NCI-H1417 treated with DMSO at 0.1 percent for 48 hours (cell line): ENCODE measurements at places on chromosomes 16 and 17.

DNA sequence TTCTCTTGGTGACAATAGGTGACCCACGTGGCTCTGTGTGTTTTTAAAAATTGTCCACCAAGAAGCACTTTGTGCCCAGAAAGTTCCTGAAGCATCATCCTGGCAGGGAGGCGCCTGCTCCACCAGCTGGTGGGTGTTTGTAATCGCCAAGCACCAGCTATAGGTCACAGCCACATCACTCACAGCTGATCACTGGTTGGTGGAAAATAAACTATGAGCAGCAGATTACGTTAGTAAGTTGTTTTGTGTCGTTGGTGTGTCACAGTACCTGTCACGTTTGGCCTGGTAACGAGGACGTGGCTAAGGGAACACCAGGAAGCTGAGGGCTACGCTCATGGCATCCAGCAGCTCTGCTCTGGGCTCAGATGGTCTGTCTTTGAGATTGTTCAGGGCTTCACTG is 10.1 kb downstream of the MRM3 start:
- no peak for DNase-seq

- DNase-seq, result no peak
Measured at GRCh38 chr17:17343160-17343735, 40.1 kb downstream of the NT5M start.

DNA sequence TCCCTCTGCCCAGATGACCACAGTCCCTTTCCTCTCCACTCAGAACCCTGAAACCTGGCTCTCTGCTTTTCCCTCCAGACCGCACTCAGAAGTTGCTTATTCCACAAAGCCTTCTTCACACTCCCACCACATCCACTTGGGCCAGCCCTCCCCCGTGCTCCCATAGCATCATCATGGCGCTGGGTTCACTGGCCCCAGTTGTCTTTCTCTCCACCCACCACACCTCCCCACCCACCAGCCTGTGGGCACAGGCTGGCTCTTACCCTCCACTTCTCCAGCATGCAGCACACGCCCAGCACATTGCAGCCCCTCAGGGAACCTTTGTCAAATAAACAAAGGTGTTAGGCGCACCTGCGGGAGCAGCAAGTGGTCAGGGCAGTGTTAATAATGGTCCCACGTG is 130.0 kb downstream of the KATNIP start:
- no peak for DNase-seq

DNA sequence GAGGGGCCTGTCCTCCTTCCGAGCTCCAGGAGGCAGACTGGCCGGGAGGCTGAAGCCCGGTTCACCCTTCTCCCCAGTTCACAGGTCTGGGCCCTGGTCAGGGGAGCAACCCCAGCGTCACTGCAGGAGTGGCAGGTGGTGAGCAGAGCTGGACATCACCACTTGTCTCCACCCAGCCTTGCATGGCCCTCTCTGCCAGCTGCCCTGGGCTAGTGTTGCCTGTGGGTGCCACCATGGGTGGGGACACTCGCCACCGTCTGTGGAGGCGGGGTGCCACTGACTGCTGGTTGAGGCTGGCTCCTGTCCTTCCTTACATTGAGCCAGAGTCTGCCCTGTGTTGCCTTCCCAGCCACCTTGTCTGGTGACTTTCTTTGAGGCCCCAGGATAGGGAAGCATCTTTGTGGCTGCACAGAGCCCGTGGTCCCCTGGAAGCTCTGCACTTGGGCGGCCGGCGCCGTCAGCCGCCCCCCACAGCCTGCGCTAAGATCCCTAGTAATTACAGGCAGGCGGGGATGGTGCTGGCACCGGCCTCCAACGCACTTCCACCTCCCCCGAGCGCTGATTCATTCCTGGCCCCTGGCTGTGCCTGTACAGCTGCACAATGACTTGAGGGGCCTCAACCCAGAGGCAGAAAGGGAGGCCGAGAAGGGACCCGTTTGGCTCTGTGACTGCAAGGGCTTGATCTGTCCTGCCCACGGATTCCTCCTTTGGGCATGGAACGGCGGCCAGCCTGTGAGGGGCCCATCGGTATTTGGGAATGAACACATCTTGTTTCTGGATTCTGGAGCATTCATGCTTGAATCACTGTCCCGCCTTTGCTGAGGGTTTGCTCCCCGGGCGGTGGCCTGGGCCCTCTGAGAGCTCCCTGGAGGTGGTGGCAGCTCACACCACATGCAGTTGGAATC is 5.2 kb downstream of the BAIAP2 start:
- no peak for DNase-seq

GRCh38 chr17:27485125-27485524 is 28.9 kb downstream of the KSR1 start:
- DNase-seq, result no peak

DNA sequence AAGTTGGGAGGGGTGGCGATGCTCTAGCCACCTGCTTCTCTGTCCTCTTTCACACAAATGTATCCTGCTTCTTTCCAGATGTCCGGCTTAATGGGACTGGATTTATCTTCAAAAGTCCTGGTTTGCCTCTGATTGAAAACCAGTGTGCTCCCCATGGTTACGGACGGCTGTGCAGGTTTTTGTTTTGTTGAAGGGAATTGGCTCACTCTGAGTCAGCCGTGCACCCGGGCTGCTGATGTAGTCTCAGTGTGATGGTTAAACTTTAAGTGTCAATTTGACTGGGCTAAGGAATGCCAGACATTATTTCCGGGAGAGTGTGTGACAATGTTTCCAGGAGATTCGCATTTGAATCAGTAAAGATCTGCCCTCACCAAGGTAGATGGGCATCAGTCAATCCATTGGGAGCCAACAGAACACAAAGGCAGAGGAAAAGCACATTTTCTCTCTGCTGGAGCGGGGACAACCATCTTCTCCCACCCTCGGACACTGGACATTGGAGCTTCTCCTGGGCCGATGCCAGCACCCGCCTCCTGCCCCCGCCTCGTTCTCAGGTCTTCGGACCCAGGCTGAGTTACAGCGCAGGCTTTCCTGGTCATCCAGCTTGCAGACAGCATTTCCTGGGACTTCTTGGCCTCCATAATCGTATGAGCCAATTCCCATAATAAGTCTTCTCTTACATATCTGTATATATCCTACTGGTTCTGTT is 126.9 kb upstream of the TNRC6C start:
- no peak for DNase-seq

DNA sequence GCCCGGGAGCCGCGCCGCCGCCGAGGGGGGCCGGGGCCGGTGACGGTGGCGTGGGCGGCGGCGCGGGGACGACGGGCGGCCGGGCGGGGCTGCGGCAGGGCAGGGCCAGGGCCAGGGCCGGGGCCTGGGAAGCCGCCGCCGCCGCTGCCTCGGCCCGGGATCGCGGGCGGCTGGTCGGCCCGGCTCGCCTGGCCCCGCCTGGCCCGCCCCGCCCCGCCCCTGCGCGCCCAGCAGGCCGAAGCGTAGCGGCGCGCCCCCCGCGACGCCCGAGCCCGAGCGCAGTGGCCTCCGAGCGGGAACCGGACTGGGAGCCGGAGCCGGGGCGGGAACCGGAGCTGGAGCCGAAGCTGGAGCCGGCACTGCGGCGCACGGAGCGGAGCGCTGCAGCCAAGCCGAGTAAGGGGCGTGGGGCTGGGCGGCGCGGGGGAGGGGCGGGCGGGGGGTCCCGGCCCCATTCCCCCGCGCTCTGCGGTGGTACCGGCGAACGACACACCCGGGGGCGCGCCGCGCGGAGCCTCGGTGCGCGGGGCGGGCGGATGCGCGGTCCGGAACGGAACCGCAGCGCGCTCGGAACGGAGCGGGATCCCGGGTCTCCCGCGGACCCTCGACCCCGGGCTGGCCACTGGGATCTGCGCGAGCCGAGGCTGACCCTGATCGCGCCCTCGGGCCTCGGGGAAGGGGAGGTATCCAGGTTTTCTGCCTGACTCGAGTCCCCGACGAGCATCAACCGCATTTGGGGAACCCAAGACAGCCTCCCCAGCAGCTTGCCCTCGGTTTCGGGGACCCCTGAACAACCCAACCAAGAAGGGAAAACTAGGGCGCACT is at the start of gene BEAN1:
Gene BEAN1, plus strand, starts transcription at position 260 of the 825 bp plus-strand sequence. CDS start 10,382 bp downstream, outside the sequence.
- no peak for DNase-seq

- DNase-seq, result no peak
Measured at GRCh38 chr16:28491230-28491969, 474 bp downstream of the CLN3 start.

GRCh38 chr16:84595052-84595481 is 22.8 kb downstream of the COTL1 start:
- no peak for DNase-seq

DNA sequence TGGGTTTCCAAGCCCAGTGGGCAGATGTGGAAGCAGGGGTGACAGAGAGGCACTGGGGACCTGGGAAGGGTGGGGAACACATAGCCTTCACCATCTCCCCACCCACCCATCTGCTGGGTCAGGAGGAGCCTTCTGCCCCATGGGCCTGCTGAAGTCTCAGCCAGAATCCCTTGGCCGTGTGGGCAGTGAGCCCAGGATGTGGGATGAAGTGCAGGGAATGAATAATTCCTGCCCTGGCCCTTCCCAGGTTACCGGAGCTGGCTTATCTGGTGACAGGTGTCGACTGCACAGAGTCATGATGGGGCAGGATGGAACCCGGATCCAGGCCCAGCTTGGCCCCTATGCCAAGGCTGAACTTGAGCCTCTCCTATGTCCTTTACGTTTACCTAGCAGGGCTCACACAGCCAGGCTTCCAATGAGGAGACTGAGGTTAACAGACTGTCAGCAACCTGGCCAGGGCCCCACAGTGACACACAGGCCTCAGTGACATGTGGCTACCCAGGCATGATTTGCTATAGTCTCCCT is 17.5 kb downstream of the ATP2A3 start:
- no peak for DNase-seq

- no peak for DNase-seq
Measured at GRCh38 chr16:19703172-19703889, 14.7 kb downstream of the KNOP1 start.

GRCh38 chr16:89786474-89787364 is 29.7 kb downstream of the FANCA start:
- DNase-seq, result no peak

GRCh38 chr17:79590523-79590860 is 20.4 kb downstream of the RBFOX3 start:
- DNase-seq, result no peak
